Uterine smooth muscle cell (primary cell): ENCODE measurements at places on chromosomes 4 and X. TPM values are rescaled to one million over a fixed set of nuclear protein-coding genes. Genes with fewer than 3 reads are reported as not detected.

CCDC110 gene
- 1.3 and 2.0 TPM in 2 replicates for total RNA-seq

ARHGAP36 gene
- not detected in 2 replicates for total RNA-seq

TLR10 gene
- total RNA-seq = not detected in 2 replicates

FATE1 gene
- not detected in 2 replicates for total RNA-seq

TLR2 gene
- 0.44 and 0.62 TPM in 2 replicates for total RNA-seq

FAM9C gene
- total RNA-seq = 0.12 TPM in 1 of 2 replicates, not detected in the other

MAGEB5 gene
- total RNA-seq = not detected in 2 replicates

TMEM144 gene
- total RNA-seq = 4.6 and 5.5 TPM in 2 replicates

SULT1E1 gene
- 0.33 and 0.50 TPM in 2 replicates for total RNA-seq

IQSEC2 gene
- 4.8 and 5.1 TPM in 2 replicates for total RNA-seq
